Left lung (tissue), 14 donors: ENCODE measurements at places on chromosomes 6 and 20. TPM values are rescaled to one million over a fixed set of nuclear protein-coding genes. Genes with fewer than 3 reads are reported as not detected.

DNA sequence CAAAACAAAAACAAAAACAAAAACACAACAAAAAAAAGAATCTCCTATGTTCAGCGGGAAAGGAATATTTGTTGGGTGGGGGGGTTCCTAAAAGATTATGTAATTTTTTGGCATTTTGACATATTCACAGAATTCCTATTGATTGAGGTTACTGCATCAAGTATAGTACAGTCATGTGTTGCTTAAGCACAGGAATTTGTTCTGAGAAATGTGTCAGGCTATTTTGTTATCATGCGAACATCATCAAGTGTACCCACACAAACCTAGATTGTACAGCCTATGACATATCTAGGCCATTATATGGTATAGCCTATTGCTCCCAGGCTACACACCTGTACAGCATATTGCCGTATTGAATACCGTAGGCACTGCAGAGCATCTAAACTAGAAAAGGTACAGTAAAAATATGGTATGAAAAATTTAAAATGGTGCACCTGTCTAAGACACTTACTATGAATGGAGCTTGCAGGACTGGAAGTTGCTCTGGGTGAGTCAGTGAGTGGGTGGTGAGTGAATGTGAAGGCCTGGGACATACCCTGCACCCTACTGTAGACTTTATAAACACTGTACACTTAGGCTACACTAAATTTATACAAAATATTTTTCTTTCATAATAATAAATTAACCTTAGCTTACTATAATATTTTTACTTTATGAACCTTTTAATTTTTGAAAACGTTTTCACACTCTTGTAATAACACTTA lies 110.6 kb downstream of the CDKAL1 start:
- no peak for DNase-seq
- H3K36me3 ChIP-seq: peaks cover 3% of the 10 kb centered on the region
- H3K27me3 ChIP-seq: no peaks in the 10 kb centered on the region
- H3K4me3 ChIP-seq: no peak overlapping the region
- H3K27ac ChIP-seq: no peak overlapping the region

Gene SLPI
- polyA plus RNA-seq: 4.7 TPM

GRCh38 chr20:47710665-47711045 lies 74.6 kb downstream of the SULF2 start:
- no peak overlapping the region for H3K27ac ChIP-seq
- no peak overlapping the region for H3K4me3 ChIP-seq
- no peak for DNase-seq
- H3K36me3 ChIP-seq: no peaks in the 10 kb centered on the region
- H3K27me3 ChIP-seq: no peaks in the 10 kb centered on the region

- no peak overlapping the region for H3K27ac ChIP-seq
- H3K27me3 ChIP-seq: no peaks in the 10 kb centered on the region
- no peak for DNase-seq
Observed at GRCh38 chr6:24484657-24485323, 4.6 kb downstream of the GPLD1 start.

DNA sequence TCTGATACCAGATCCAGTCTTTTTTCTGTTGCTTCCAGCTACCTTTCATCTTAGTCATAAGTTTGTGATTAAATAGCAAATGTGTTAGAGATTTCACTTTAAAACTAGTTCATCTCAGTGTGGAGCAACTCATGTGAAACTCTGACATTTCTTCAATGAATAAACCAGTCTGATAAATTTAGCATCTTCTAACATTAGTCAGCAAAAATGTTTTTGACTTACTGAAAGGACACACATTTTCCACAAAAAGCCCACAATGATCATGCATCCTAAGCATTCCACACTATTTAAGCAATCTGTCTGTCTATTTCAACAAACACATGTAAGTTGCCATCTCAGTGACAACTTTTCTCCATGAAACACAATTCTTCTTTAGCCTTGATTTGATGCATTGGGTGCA lies 222.2 kb upstream of the SLC35B3 start:
- DNase-seq: no peak
- no peak overlapping the region for H3K27ac ChIP-seq
- H3K4me1 ChIP-seq: no peaks in the 10 kb centered on the region
- H3K4me3 ChIP-seq: no peak overlapping the region

Gene MOCS3
- 3.4 TPM for polyA plus RNA-seq

- H3K27ac ChIP-seq: no peak overlapping the region
- no peak overlapping the region for H3K4me3 ChIP-seq
- H3K4me1 ChIP-seq: no peaks in the 10 kb centered on the region
Observed at GRCh38 chr6:17267566-17267965, 13.6 kb upstream of the RBM24 start.

Gene TMEM217
- 2.6 TPM for polyA plus RNA-seq

- no peak for DNase-seq
- no peak overlapping the region for H3K4me3 ChIP-seq
- H3K27me3 ChIP-seq: no peaks in the 10 kb centered on the region
- peaks cover 7% of the 10 kb centered on the region for H3K4me1 ChIP-seq
Observed at GRCh38 chr6:25295651-25296050, 16.5 kb downstream of the CARMIL1 start.

- H3K27me3 ChIP-seq: peaks cover 31% of the 10 kb centered on the region
- DNase-seq: no peak
- peak overlapping the region; percentile 33 for H3K27ac ChIP-seq
- H3K36me3 ChIP-seq: no peaks in the 10 kb centered on the region
- H3K4me1 ChIP-seq: peaks cover 12% of the 10 kb centered on the region
Observed at GRCh38 chr6:31308050-31308844, 36.4 kb upstream of the HLA-C start.

GRCh38 chr6:136149311-136149710 lies 100.8 kb downstream of the MTFR2 start:
- DNase-seq: no peak
- no peaks in the 10 kb centered on the region for H3K36me3 ChIP-seq
- H3K4me1 ChIP-seq: peaks cover under 1% of the 10 kb centered on the region

Gene HLA-DOB
- polyA plus RNA-seq: 0.45 TPM

DNA sequence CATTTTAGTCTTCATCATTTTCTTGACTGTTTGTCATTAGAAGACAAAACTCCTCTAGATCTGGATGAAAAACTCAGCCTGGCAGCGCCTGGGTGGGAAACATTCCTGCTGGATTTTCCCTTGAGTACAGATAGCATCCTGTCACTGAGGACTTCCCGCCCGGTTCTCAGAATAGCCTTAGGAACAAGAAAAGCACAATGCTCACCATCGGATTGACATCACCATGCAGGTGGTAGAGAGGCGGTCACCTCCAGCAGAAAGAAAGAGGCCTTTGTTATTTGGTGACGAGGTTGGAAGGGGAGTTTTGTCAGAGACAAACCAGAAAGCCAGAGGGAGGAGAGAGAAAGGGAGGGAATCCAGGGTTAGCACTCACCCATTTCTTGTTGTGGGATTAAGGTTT lies 39.8 kb downstream of the KIF25 start:
- H3K4me3 ChIP-seq: no peak overlapping the region
- no peaks in the 10 kb centered on the region for H3K36me3 ChIP-seq
- H3K4me1 ChIP-seq: no peaks in the 10 kb centered on the region
- peaks cover 19% of the 10 kb centered on the region for H3K27me3 ChIP-seq

- DNase-seq: no peak
- H3K36me3 ChIP-seq: no peaks in the 10 kb centered on the region
- H3K27ac ChIP-seq: no peak overlapping the region
- H3K4me3 ChIP-seq: no peak overlapping the region
- no peaks in the 10 kb centered on the region for H3K4me1 ChIP-seq
- H3K27me3 ChIP-seq: no peaks in the 10 kb centered on the region
Observed at GRCh38 chr6:160662842-160663241, 1.2 kb downstream of the LPA start.

GRCh38 chr6:159086033-159086618 lies 41.3 kb upstream of the TAGAP start:
- DNase-seq: no peak
- peaks cover 10% of the 10 kb centered on the region for H3K4me1 ChIP-seq
- H3K4me3 ChIP-seq: no peak overlapping the region
- no peaks in the 10 kb centered on the region for H3K36me3 ChIP-seq

- H3K4me3 ChIP-seq: no peak overlapping the region
- no peaks in the 10 kb centered on the region for H3K27me3 ChIP-seq
- H3K36me3 ChIP-seq: no peaks in the 10 kb centered on the region
- no peaks in the 10 kb centered on the region for H3K4me1 ChIP-seq
- no peak overlapping the region for H3K27ac ChIP-seq
Observed at GRCh38 chr20:48298851-48299484, 513.7 kb upstream of the SULF2 start.

DNA sequence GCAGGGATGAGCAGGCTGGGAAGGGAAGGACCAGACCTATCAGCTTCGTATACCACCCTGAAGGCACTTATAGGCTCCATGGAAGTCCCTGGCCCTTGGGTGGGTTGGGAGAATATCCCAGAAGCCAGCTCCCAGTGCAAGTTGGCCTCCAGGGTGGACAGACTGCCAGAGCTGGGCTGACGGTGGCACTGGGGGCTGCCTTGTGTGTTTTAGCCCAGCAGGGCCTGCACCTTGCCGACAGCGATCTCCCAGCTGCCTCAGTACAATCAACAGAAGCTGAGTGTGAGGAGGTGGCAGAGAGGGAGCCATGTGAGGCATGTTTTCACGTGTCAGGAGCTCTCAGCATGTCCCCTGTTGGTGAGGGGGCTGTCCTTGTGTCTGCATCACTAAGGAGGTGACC lies 159.5 kb downstream of the VEGFA start:
- no peaks in the 10 kb centered on the region for H3K36me3 ChIP-seq
- no peaks in the 10 kb centered on the region for H3K27me3 ChIP-seq
- no peak overlapping the region for H3K27ac ChIP-seq
- no peak for DNase-seq

Gene FILIP1
- polyA plus RNA-seq: 36.1 TPM

DNA sequence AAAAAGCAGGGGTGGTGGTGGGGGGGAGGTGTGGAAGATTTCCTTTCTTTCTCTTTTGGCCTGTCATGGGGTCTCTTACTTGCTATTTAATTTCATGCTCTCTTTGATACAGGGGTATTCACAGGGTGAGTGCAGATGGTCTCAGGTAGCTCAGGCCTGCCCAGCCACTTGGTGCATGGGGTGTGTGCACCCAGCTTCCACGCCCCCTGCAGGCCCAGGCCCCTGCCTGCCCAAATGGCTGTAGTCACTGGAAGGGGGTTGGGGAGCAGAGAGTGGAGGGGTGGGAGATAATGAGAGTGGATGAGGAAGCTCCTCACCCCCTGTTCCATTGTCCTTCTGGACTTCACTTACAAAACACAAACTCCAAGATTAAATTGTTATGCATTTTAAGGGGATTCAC lies 133.6 kb upstream of the SGK1 start:
- DNase-seq: no peak
- peaks cover 6% of the 10 kb centered on the region for H3K4me1 ChIP-seq
- H3K27ac ChIP-seq: no peak overlapping the region

Gene POU3F2
- polyA plus RNA-seq: not detected

- no peak overlapping the region for H3K27ac ChIP-seq
- H3K36me3 ChIP-seq: no peaks in the 10 kb centered on the region
- peaks cover 60% of the 10 kb centered on the region for H3K27me3 ChIP-seq
- no peak overlapping the region for H3K4me3 ChIP-seq
- no peak for DNase-seq
- no peaks in the 10 kb centered on the region for H3K4me1 ChIP-seq
Observed at GRCh38 chr20:61908057-61909026, 157.3 kb downstream of the TAF4 start.

- no peaks in the 10 kb centered on the region for H3K36me3 ChIP-seq
- H3K27ac ChIP-seq: no peak overlapping the region
- no peaks in the 10 kb centered on the region for H3K4me1 ChIP-seq
- H3K4me3 ChIP-seq: no peak overlapping the region
- DNase-seq: no peak
Observed at GRCh38 chr20:14922503-14923267, 585.3 kb upstream of the FLRT3 start.

DNA sequence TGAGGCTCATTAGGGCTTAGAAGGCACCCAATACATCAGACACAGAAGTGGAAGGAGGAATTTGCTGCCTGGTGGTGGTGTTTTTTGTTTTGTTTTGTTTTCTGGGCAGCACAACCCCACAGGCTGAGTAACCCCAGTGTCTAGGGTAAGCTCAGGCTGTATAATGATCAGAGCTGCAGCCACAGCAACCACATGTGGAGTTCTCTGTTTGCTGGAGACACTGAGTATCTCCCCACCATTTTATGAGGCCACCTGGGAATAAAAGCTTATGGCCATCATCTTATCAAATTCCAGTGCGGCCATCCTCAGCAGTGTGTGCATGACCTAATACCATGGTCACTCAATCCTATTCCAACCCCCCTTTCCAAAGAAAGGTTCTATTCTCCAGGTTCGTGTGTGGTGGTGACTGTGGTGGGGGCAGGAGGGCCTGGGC lies 3.4 kb upstream of the DLL1 start:
- no peak for DNase-seq
- H3K36me3 ChIP-seq: no peaks in the 10 kb centered on the region
- H3K4me1 ChIP-seq: peaks cover 72% of the 10 kb centered on the region
- H3K27me3 ChIP-seq: peaks cover 100% of the 10 kb centered on the region
- no peak overlapping the region for H3K4me3 ChIP-seq

GRCh38 chr20:47181056-47181862 lies 175.2 kb downstream of the ZMYND8 start:
- no peaks in the 10 kb centered on the region for H3K36me3 ChIP-seq
- H3K27ac ChIP-seq: no peak overlapping the region
- no peaks in the 10 kb centered on the region for H3K27me3 ChIP-seq
- no peak for DNase-seq

DNA sequence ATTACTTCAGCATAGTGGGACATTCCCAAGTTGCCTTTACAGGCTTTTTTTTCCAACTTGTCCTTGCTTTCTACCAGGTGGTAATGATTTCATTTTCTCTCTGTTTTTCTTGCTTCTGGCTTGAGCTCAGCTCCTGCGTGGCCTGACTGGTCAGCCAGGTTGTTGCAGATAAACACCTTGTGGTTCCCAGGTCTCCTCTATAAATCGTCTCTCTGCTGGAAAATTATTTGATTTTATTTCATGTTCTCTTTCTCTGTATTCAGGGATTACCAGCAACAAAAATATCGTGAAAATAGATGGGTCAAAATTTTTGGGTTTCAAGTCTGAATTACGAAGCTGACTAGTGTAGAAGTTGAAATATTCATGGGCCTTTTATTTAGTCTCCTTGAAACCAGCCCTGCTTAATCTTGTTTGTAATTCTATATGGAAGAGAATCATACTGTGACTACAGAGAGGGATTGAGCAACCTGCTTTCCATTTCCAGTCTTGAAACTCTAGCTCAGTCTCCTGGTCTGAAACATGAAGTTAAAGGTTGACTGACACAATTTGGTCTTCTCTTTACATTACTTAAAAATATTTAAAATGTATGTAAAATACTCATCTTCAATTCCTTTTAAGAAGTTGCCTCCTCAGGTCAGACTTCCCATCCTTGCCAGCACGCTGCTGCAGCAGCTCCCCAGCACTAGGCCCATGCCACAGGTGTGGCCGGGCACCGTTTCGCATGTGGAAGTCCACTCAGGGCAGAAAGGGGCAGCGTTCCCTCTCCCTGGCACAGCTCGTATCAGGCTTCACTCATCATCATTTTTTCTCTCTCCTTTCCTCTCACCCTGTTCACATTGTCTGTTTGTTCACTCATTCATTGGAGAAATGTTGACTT lies 7.1 kb downstream of the DUSP22 start:
- peaks cover 55% of the 10 kb centered on the region for H3K4me1 ChIP-seq
- no peak overlapping the region for H3K4me3 ChIP-seq
- no peaks in the 10 kb centered on the region for H3K27me3 ChIP-seq

GRCh38 chr20:9053108-9053507 lies 15.8 kb upstream of the PLCB4 start:
- no peaks in the 10 kb centered on the region for H3K27me3 ChIP-seq
- no peak overlapping the region for H3K4me3 ChIP-seq
- DNase-seq: no peak

- peaks cover 55% of the 10 kb centered on the region for H3K4me1 ChIP-seq
- H3K4me3 ChIP-seq: no peak overlapping the region
- peaks cover 100% of the 10 kb centered on the region for H3K27me3 ChIP-seq
- H3K27ac ChIP-seq: no peak overlapping the region
Observed at GRCh38 chr20:21511850-21512633, 1.8 kb downstream of the NKX2-2 start.
